ENCODE measurements at places on chromosomes 12 and 14.

DNA sequence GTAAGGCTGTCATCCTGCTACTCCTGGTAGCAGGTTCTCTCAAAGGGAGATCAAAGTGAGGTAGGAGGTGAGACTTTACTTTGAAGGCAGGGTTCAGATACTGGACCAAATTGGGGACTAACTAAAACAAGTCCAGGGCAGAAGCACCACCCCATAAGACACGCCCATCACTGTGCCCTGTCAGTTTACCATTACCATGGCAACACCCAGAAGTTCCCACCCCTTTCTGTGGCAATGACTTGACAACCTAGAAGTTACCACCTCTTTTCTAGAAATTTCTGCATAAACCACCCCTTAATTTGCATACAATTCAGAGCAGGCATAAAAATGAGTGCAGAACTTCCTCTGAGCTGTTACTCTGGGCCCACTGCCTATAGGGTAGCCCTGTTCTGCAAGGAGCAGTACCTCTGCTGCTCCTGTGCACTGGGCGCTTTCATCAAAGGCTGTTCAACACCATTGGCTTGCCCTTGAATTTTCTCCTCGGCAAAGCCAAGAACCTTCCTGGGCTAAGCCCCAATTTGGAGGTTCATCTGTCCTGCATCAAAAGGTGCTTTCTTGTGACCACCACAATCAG, 64.8 kb upstream of the MAX start:
- peaks cover 63% of the 10 kb centered on the region for H3K4me1 ChIP-seq
- H3K27ac ChIP-seq: peak overlapping the region; percentile 18
- H3K27me3 ChIP-seq: no peaks in the 10 kb centered on the region
- no peaks in the 10 kb centered on the region for H3K36me3 ChIP-seq

DNA sequence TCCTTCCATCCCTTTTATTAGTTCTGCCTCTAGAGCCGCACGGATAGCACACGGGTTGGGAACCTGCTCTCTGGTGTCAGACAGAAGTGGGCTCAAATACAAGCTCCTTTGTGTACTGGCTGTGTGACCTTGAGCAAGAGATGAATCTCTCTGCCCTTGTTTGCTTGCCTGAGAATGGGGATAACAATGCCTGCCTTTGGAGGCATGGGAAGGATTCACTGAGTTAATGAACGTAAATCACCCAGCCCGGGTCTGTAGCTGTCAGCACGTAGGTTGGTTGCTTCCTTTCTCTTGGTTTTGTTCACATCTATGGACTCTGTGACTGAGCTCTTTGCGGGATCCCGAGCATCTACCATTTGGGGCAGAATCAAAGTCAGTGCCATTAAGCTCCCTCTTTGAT, 79.3 kb upstream of the NRXN3 start:
- H3K27me3 ChIP-seq: peaks cover 19% of the 10 kb centered on the region
- H3K4me3 ChIP-seq: no peak overlapping the region
- ATAC-seq: no peak
- H3K36me3 ChIP-seq: no peaks in the 10 kb centered on the region

- H3K4me3 ChIP-seq: peak overlapping the region; percentile 50
- no peaks in the 10 kb centered on the region for H3K27me3 ChIP-seq
Observed at GRCh38 chr14:72590577-72590976, 303.3 kb downstream of the DPF3 start.

GRCh38 chr14:64828071-64828470, 51.6 kb downstream of the SPTB start:
- peaks cover 16% of the 10 kb centered on the region for H3K27me3 ChIP-seq
- no peak overlapping the region for H3K27ac ChIP-seq
- H3K36me3 ChIP-seq: no peaks in the 10 kb centered on the region

GRCh38 chr14:50362764-50363713, 33.6 kb downstream of the CDKL1 start:
- peak overlapping the region; percentile 84 for H3K4me3 ChIP-seq
- peaks cover 12% of the 10 kb centered on the region for H3K36me3 ChIP-seq
- peaks cover 39% of the 10 kb centered on the region for H3K4me1 ChIP-seq
- ATAC-seq: peak; percentile 40

- ATAC-seq: no peak
- no peaks in the 10 kb centered on the region for H3K36me3 ChIP-seq
- no peak overlapping the region for H3K27ac ChIP-seq
- no peaks in the 10 kb centered on the region for H3K27me3 ChIP-seq
- H3K4me3 ChIP-seq: no peak overlapping the region
Observed at GRCh38 chr14:56487761-56488160, 91.8 kb upstream of the TMEM260 start.

DNA sequence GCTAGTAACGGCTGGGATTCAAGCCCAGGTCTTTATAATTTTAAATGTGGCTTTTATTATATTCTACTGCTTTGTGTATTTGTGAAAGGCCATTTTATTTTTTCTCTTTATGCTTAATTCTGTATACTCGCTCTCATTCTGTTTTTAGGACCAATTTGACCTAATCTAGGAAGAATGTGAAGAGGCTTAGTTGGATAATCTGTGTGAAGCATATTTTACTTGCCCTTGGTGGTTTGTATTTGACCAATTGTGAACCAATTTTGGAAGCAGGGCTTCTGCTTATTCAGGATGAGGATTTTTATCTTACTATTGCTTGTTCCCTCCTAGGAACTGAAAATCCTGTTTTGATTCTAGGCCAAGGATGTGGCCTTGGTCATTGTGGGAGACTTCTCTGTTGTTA, 113.1 kb downstream of the TTC6 start:
- no peak overlapping the region for H3K4me3 ChIP-seq
- H3K4me1 ChIP-seq: no peaks in the 10 kb centered on the region
- ATAC-seq: no peak
- H3K27me3 ChIP-seq: no peaks in the 10 kb centered on the region
- H3K36me3 ChIP-seq: no peaks in the 10 kb centered on the region

GRCh38 chr12:105342464-105342863, 12.0 kb downstream of the C12orf75 start:
- no peak overlapping the region for H3K4me3 ChIP-seq
- no peak for ATAC-seq

DNA sequence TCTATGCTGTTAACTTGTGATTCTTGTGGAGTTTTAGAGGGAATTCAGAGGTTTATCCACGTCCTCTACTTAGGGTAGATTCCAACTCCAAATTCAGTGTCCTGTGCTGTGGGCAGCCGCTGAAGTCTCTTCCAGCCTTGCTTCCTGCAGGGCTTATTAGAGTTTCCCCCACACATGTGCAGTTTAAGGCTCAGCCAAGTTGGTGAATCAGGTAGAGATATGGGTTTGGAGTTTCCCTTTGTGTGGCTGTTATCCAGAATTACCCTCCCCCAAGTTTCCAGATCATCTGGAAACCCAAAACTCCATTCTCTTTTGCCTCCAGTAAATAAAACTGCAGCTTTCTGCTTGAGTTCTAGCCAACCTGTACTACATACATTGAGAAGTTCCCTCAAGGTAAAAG, 853.7 kb downstream of the GALC start:
- no peak for ATAC-seq
- H3K4me1 ChIP-seq: no peaks in the 10 kb centered on the region
- no peaks in the 10 kb centered on the region for H3K27me3 ChIP-seq
- no peak overlapping the region for H3K27ac ChIP-seq
- H3K4me3 ChIP-seq: no peak overlapping the region

DNA sequence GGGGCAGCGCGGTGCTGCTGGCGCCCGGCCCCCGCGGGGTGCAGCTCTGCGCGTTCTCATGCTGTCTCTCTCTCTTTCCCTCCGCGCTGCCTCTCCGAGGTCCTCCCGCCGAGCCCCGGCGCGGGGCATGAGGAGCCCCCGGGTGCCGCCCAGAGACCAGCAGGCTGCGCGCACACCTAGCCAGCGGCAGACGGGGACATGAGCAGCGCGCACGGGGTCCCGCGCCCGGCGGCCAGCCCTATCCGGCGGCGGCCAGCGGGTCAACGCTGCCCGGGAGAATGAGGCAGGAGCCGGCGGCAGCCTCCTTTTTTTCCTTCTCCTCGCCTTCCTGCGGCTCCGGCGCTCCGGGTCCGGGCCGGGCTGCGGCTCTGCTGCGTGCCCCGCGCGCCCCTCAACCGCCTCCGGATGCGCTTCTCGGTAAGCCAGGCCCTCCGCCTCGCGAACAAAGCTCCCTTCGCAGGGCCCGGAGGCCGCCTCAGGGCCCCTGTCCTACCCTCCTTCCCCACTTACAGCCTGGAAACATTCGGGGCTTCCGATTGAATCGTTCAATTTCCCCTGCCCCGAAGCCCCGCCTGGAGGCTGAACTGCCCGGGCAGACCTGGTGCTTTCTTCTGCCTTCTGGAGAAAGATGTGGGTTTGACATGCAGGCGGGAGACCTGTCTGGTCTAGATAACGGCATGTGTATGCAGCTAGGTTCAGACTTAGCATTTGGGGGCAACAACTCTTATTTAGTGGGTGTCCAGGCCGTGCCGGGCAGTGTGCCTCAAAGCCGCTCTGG, at the start of gene TUNAR:
TUNAR (plus strand) TSS at position 72 of the 778 bp plus-strand sequence.
- H3K27me3 ChIP-seq: peaks cover 48% of the 10 kb centered on the region
- no peak for ATAC-seq
- H3K4me1 ChIP-seq: no peaks in the 10 kb centered on the region
- no peaks in the 10 kb centered on the region for H3K36me3 ChIP-seq
- H3K27ac ChIP-seq: no peak within 1 kb of the TSS
- H3K4me3 ChIP-seq: no peak within 1 kb of the TSS

GRCh38 chr12:72272731-72273498, 745 bp downstream of the TRHDE start:
- peaks cover 37% of the 10 kb centered on the region for H3K27me3 ChIP-seq
- H3K4me3 ChIP-seq: no peak overlapping the region
- H3K4me1 ChIP-seq: peaks cover 6% of the 10 kb centered on the region

DNA sequence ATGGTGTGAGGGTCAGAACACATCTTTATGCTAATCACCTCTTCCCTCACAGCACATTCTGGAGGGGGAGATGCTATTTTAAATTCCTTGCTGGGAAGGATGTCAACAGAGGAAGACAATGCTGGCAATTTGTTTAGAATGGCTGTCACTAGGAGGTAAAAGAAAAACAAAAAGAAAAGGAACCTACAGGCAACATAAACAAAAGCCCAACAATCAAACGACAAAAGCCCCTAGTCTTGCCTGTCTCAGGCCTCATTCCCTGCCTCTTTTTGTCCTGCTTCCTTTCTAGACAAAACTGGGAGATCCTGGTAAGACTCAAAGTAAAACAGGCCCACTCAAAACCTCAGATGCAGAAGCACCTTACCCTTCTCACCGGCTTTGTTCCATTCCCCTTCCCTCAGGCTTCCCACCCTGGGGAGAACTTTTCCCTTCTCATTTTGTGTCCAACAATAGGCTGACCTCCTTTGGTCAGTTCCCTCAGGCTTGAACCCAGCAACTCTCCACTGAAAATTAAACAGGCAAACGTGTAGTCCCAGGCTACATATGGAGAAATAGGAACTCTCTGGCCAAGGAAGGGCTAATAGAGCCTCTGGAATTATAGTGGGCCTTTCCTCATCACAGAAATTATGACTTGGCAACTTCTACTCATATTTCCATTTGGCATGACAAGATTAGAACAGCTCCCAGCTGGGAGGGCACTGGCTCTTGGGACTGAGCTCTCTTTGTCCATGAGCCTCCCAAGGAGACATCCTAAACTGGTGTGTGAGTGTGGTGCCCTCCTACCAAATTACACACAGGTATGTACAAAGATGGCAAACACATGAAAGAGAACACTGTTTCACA, 193.0 kb downstream of the MON2 start:
- peaks cover 10% of the 10 kb centered on the region for H3K27me3 ChIP-seq
- ATAC-seq: no peak
- H3K36me3 ChIP-seq: no peaks in the 10 kb centered on the region
- H3K4me1 ChIP-seq: no peaks in the 10 kb centered on the region
- H3K27ac ChIP-seq: no peak overlapping the region

- H3K27me3 ChIP-seq: peaks cover 8% of the 10 kb centered on the region
- no peak overlapping the region for H3K27ac ChIP-seq
- no peaks in the 10 kb centered on the region for H3K36me3 ChIP-seq
- ATAC-seq: no peak
- peaks cover 12% of the 10 kb centered on the region for H3K4me1 ChIP-seq
Observed at GRCh38 chr14:49051328-49052060, 534.7 kb downstream of the RPS29 start.

DNA sequence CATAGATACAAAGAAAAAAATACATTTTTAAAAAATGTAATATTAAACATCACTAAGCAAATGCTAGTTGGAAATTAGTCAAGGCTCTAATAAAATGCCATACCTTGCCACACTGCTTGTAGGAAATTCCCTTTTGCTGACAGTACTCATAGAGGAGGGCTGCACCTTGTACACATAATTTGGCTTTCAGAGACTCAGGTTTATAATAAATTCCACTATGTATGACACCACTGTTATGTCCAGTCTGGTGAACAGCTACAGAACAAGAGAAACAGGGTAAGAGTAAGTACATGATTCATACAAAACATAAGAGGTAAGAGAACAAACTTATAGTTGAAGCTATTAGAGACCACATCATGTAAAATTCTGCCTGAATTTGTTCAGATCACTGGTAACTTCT, 10.1 kb downstream of the L2HGDH start:
- peaks cover 11% of the 10 kb centered on the region for H3K4me1 ChIP-seq
- no peak overlapping the region for H3K27ac ChIP-seq
- H3K4me3 ChIP-seq: no peak overlapping the region
- no peak for ATAC-seq
- H3K36me3 ChIP-seq: peaks cover 34% of the 10 kb centered on the region
- no peaks in the 10 kb centered on the region for H3K27me3 ChIP-seq

DNA sequence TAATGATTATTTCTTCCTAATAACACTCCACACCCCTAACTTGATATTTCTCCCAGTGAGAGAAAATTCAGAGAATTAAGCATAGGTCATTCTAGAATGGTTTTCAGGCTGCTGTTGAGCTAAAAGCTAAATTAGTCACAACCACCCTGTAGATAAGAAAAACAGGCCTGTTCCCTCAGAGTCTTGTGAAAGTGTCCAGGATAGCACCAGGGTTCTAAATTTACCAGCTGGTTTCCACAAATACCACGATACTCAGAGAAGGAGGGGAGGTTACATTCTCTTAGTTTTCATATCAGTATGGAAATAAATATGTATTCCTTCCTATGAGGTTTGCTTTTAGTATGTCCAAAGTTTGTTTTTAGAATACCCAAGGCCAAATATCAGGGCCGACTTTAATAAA, 66.0 kb upstream of the YARS2 start:
- no peaks in the 10 kb centered on the region for H3K36me3 ChIP-seq
- no peak overlapping the region for H3K27ac ChIP-seq
- no peak overlapping the region for H3K4me3 ChIP-seq
- no peaks in the 10 kb centered on the region for H3K27me3 ChIP-seq
- no peak for ATAC-seq

- no peak overlapping the region for H3K27ac ChIP-seq
- H3K4me3 ChIP-seq: no peak overlapping the region
- ATAC-seq: no peak
- no peaks in the 10 kb centered on the region for H3K4me1 ChIP-seq
- no peaks in the 10 kb centered on the region for H3K36me3 ChIP-seq
Observed at GRCh38 chr12:95336387-95337067, 118.9 kb downstream of the VEZT start.

- no peak overlapping the region for H3K4me3 ChIP-seq
- H3K27ac ChIP-seq: no peak overlapping the region
- no peak for ATAC-seq
Observed at GRCh38 chr14:90489916-90490719, 93.3 kb downstream of the CALM1 start.

DNA sequence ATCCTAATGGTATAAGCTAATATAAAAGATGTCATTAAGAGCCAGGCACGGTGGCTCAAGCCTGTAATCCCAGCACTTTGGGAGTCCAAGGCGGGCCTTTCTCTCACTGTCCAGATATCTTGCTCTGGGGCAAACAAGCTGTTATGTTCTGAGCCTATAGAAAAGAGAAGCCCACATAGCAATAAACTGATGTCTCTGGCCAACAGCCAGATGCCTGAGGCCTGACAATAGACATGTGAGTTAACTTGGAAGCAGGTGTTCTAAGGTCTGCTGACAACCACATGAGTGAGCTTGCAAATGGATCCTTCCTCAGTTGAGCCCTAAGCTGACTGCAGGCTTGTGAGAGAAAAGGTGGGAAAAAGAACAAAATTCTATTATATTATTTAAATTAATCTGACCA, 25.0 kb downstream of the YAF2 start:
- no peak overlapping the region for H3K27ac ChIP-seq
- H3K36me3 ChIP-seq: peaks cover 5% of the 10 kb centered on the region
- no peak overlapping the region for H3K4me3 ChIP-seq
- ATAC-seq: no peak
- H3K27me3 ChIP-seq: no peaks in the 10 kb centered on the region
- peaks cover 9% of the 10 kb centered on the region for H3K4me1 ChIP-seq

All from stimulated activated memory B cell treated with anti-CD40 and anti-IgM and Interleukin-4, amounts not matched to agents 10 μg/mL and 1 μg/mL and 100 μg/mL, for 72 hours (primary cell).